ENCODE measurements at places on chromosomes 2 and 18. TPM values are rescaled to one million over a fixed set of nuclear protein-coding genes. Genes with fewer than 3 reads are reported as not detected.

TMEM37 gene
- total RNA-seq: not detected

ATP6V1B1 gene
- 0.11 TPM for total RNA-seq

- DNase-seq: no peak
Observed at GRCh38 chr2:241202681-241203080, 14.2 kb downstream of the ANO7 start.

DNA sequence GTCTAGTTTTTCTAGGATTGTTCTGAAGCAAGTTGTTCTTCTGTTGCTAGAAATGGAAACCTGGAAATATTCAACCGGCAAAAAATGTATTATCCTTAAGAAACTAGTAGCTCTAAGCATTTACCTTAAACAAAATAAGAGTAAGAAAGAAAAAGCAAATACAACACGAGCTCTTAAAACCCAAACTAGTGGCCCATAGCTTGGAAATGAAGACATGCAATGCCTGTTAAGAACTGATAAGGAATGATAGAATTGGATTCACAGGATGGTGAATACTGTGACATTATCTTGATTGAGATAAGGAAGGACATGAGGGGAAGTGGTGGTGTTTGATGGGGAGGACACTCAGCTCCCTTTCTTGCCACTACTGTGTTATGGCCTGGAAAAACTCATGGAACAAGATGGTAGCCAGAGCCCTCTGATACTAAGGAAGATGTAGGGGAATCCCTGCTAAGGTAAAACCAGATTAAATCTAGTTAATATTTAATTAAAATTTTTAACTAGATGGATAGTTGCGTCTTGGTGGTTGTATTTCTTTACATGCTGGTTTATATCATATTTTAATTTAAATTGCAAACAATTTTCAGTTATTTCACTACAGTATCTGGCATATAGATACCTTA, 193.8 kb downstream of the LPIN1 start:
- DNase-seq: no peak

DNA sequence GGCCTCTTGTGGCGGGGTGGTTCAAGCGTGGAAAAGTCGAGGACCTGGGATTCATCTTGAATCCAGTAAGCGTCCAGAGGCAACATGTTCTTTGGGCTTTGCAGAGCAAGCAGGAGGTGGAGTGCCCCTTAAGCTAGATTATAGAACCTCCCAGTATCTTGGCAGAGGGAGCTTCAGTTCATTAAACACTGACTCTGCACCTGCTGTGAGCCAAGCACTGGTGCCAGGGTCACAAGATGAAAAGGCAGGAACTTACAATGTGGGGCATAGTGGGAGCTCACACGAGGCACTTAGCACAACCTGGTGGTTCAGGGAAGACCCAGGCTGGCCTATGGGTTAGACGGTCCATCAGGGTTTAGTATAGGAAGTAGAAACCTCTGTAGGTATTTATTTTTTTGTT, 7.4 kb upstream of the FZD5 start:
- no peak for DNase-seq

Measured in activated naive CD4-positive, alpha-beta T cell treated with anti-CD3 and anti-CD28 coated beads, Interleukin-2, amount 50 U/mL, for 72 hours (primary cell).